ENCODE measurements at places on chromosomes 12 and 14.
A peak's percentile ranks its signal among the peaks of the same experiment; 100 is the strongest.

DNA sequence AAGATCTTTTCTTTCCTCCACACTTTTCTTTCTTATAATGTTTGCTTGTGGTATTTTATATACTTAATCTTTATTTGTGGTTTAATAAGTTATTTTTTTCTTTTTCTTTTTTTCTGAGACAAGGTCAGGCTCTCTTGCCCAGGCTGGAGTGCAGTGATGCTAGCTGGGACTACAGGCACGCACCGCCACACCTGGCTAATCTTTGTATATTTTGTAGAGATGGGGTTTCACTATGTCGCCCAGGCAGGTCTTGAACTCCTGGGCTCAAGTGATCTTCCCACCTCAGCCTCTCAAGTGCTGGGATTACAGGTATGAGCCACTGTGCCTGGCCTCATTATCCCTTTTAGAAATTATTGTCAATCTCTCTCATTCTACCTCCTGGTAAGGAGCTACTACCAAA, 87.1 kb downstream of the SCFD1 start:
- no peak for DNase-seq

- no peak for DNase-seq
Observed at GRCh38 chr12:50569321-50569720, 64.5 kb downstream of the DIP2B start.

GRCh38 chr14:31962920-31963319, 114.2 kb upstream of the ARHGAP5 start:
- DNase-seq, result no peak

GRCh38 chr12:100733817-100734593, 60.6 kb upstream of the ANO4 start:
- no peak for DNase-seq

DNA sequence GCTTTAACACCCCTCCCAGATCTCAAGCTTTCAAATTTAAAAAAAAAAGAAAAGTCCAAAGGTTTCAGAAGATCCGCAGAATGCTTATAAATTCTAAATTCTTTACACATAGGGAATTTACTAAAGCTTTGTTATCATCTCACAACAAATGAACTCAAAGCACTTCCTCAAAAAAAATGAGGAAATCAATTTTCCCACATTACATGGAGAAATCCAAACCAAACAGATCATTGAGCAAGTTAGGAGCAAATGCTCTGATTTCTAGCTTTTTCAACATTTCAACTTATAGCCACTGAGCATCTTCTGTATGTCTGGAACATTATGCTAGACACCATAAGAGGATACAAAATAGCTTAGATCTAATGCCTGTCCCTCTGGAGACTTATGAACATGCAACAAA, 161.0 kb downstream of the CEP128 start:
- DNase-seq, result no peak

GRCh38 chr12:53766881-53767280, 15.1 kb upstream of the CISTR start:
- no peak for DNase-seq

DNA sequence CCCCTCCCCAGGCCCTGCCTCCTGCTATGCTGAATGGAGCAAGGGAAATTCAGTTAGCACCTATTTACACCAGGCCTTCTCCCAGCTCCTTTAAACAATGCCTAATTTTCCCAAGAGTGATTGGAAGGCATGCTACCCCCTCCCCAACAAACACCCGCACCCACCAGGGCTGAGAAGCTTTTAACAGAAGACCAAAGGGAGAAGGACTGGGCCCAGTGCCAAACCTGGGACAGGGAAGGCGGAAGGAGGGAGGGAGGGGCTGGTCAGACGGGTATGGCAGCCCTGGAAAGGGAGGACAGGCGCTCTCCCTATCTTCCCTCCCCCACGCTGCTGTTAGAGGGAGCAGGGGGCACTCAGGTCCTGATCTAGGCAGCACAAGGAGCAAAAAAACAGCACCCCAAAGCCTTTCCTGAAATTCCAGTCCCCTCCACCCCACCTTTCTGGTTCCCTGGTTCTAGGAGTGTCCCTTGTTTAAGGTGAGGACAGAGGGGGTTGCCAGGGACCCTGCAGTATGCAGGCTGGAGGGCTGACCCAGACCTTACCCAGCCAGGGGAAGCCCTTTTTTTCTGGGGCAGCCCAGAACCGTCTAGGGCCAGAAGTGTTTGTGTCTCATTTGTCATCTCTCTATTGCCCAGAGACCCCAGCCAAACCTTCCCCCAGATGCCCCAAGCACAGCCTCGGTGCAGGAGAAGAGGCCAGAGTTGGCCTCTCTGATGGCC, 2.4 kb upstream of the KRT8 start:
- DNase-seq, result no peak

GRCh38 chr14:80930095-80930494, 11.4 kb downstream of the CEP128 start:
- no peak for DNase-seq

- no peak for DNase-seq
Observed at GRCh38 chr12:57622293-57623245, 10.4 kb downstream of the B4GALNT1 start.

- DNase-seq, result no peak
Observed at GRCh38 chr12:8780389-8780788, 42.0 kb upstream of the A2ML1 start.

DNA sequence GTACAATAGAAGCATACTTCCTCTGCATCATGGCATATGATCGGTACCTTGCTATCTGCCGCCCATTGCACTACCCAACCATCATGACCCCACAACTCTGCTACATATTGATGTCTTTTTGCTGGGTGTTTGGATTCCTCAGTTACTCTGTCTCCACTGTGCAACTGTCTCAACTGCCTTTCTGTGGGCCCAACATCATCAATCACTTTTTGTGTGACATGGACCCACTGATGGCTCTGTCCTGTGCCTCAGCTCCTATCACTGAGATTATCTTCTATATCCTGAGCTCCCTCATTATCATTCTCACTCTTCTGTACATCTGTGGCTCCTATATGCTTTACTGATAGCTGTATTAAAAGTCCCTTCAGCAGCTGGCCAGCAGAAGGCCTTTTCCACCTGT, 13.9 kb upstream of the OR11H6 start:
- DNase-seq, result no peak

- DNase-seq, result peak; percentile 94
Observed at GRCh38 chr14:49865431-49865859, 12.9 kb upstream of the NEMF start.

DNA sequence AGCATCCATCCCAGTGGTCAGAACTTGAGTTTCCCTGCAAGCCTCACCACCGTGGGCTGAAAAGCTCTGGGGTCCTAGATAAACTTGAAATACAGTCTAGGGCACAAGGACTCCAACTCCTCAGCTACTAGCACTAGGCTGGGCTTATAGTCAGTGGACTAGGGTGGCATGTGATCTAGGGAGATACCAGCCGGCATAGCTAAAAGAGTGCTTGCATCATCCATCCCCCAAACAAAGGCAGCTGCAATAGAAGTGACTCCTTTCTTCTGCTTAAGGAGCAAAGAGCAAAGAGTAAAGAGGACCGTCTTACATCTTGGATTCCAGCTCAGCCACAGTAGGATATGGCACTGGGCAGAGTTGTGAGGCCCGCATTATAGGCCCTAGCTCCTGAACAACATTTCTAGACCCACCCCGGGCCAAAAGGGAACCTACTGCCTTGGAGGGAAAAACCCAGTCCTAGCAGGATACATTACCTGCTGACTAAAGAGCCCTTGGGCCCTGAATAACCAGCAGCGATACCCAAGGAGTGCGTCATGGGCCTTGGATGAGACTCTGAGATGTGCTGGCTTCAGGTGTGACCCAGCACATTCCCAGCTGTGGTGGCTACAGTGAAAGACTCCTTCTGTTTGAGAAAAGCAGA, 17.9 kb upstream of the SOS2 start:
- DNase-seq, result no peak

GRCh38 chr14:57797160-57797559, 68.7 kb downstream of the SLC35F4 start:
- DNase-seq, result no peak

DNA sequence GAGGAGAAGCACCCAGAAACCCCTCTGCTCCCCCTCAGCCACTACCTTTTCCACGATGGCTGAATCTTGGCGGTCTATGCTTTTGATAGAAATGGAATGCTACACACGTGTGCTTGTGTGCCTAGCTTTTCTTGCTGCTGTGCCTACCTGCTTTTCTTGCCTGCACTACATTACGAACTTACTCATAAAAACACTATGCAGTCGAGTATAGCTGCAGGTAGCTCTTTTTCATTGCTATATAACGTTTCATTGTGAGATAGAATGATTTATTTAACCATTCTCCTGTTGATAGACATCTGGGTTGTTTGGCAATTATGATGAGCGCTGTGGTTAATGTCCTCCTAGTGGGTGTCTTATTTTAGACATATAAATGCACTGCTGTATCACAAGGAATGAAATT, 67.9 kb upstream of the NCOR2 start:
- no peak for DNase-seq

- DNase-seq, result no peak
Observed at GRCh38 chr12:95661360-95661759, 110.1 kb upstream of the USP44 start.

GRCh38 chr12:24561411-24561871, 387.5 kb downstream of the BCAT1 start:
- DNase-seq, result no peak

DNA sequence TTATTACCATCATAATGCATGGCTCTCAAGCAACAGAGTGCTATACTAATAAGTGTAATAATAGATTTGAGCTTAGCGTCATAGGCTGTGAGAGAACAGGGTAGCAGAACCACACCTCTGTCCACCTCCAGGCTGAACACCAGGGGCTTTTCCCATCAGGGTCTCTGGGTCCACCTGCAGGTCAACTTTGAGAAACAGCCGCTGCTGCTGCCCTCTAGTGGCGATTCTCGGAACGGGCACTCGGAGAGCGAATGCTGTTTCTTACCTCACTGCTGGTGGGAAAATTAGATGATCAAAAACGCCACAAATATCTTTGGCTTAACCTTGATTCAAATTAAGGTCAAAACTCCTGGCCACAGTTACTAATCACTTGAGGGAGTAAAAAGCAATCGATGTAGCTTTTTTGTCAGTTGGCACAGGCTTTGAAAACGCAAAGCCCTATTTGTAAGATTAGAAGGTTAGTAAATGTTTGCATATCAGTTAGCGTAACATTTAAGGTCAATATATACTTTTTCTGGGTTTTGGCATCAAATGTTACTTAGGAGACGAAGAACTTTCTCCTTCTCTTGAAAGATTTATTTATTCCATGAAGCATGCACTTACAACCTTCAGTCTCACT, 127.9 kb upstream of the TMEM132D start:
- peak; percentile 88 for DNase-seq

DNA sequence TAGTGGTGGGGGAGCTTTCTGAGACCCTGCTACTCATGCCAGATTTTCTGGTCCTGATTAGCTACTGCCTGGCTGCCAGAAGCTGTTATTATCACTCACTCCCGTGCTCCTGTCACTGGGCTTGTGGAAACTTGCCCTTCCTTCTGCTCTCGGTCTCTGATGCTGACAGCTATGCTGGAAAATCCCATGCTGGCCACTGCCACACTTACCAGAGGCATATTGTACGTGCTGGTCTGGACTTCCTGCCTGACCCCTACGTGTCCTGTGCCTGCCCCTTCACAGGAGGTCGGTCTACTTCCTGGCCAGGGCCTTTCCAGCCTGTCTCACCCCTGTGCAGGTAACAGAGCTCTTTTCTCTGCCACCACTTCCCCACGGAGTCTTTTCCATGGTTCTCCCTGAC, 149.4 kb upstream of the PLEKHG7 start:
- no peak for DNase-seq

- no peak for DNase-seq
Observed at GRCh38 chr12:63809566-63809965, 29.9 kb downstream of the RXYLT1 start.

Measured in activated effector memory CD4-positive, alpha-beta T cell treated with anti-CD3 and anti-CD28 coated beads, Interleukin-2, amount 50 U/mL, for 16 hours (primary cell).